NCI-H2107 (cell line): ENCODE measurements at places on chromosomes 5 and 9.

DNA sequence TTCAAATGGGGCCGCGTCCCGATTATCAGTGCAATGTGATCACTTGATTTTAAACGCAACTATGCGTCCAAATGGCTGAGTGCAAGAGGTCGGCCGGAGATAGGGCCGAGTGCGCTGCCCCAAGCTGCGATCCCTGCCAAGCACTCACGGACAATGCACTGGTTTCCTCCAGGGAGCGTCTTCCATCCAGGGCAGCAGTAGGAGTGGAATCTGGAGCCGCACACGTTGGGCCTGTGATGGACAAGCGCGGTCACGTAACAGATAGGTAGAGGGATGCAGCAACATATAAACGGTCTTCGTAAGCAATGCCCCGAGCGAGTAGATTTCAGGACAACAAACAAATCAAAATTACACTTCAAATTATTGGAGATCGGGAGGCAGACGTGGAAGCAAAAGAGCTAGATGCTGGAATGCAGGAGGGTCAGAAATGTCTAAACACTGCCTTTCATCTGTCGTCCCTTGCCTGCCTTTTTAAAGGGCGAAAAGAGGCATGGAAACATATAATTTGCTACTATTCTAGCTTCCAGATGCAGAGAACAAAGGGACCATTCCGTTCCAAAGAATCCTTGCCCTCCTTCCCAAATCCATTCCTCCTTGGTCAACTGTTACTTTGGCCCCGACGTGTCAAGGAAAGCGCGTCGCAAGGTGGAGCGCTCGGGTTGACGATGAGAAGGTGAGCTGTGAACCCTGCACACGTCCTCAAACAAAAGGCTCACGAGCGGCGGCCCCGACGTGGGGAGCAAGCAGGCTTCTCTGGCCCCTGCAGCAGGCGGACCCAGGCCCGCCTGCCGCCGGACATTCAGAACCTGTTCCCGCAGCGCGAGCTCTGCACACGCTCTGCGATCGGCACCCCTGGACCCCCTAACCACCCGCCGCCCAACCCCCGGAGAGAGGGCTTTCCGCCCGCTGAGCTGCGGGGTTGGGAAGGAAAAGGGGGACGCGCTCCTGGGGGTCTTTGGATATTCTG, 1.5 kb downstream of the FBN2 start:
- DNase-seq, result no peak

GRCh38 chr5:71693828-71694427, 25.1 kb upstream of the CARTPT start:
- DNase-seq, result no peak

- no peak for DNase-seq
These were observed 1.0 kb upstream of the TRIM7 start for GRCh38 chr5:181205761-181206649.

DNA sequence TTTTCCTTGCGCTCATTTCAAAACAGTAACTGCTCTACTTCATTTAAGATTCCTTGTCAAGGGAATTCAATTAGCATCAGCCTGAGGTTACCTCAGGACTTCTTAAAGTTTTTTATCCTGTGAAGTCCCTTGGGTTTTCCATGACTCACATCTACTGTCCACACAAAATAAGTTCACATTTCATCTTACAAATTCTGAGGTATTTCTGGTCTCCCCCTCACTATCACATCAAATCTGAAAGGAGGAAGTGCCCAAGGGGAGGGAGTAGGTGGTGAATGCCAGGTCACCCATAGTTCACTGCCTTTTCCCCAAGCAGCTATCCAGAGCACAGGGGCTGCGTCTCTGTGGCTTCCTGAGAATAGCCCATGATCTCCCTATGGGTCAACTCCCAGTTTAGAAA, 227.1 kb upstream of the NREP start:
- no peak for DNase-seq

- no peak for DNase-seq
These were observed 11.1 kb upstream of the CDC42SE2 start for GRCh38 chr5:131252824-131253171.

- DNase-seq, result no peak
These were observed 31.6 kb upstream of the RFK start for GRCh38 chr9:76425677-76426453.

DNA sequence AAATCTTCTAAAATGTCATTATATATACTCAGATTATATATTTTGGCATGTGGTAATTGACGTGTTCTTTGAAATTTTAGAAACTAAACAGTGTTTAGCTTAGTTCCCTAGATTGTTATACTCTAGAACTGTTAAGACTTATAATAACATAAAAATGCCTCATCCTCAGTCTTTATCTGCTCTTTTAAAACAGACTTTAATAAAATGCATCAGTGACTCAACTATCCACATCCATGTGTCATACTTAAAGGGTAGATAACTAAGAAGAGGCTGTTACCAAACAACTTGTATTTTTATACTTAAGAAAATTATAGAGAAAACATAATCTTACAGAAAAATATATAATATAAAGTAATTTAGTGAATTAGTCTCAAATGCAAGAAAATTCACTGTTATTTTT, 15.2 kb downstream of the NFIL3 start:
- DNase-seq, result no peak

DNA sequence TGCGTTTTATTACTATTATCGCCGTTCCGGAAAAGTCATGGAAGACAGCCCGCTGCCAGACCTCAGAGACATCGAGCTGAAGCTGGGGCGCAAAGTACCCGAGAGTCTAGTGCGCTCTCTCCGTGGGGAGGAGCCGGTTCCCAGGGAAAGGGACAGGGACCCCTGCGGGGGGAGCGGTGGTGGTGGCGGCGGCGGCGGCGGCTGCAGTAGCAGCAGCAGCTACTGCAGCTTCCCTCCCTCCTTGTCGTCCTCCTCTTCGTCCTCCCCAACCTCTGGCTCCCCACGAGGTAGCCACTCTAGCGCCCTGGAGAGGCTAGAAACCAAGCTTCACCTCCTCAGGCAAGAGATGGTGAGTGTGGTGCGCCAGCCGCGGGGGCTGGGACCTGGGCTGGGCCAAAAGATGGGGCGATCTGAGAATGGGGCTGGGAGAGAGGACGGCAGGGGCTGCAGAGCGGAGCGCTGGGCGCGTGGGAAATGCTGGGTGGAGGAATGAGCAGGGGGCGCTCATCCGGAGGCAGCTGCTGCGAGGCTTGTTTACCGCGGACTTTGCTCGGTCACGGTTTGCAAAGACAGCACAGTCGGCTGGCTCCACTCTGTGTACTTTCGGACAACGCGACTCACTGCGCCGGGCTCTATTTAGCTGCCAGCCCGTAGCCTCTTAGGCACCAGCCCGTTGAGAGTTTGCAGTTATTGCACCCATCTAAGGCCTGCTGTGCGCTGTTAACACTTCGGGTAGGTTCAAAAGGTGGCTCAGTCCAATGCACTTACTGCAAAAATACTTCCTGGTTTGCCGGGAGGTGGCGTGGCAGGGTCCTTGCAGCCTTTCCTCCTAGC, 1.1 kb downstream of the LURAP1L start:
- DNase-seq, result peak; percentile 13

DNA sequence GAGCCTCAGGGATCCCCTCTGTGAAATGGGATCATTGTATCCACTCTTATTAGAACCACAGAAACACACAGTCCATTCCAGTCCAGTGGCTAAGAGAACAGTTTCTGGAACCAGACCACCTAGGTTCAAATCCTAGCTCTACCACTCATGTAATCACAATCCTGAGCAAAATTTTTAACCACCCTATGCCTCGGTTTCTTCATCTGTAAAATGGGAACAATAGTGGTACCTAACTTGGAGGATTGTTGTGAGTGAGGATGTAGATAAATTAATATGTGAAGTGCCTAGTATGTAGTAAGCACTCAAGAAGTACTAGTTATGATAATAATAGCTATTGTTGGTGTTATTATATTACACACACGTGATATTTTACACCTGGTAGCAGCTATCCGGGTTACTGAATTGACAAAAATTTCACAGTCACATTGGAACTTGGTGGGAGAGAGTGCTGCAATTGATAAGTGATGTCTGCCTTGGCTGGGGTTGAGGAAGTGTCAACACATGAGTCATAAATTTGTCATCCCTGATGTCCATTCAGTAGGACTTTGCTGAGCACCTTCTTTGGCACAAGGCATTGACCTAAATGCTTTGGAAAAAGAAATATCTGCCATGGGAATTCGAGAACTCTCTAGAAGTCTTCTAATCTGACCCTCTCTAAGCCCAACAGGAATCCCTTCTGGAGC, 68.4 kb downstream of the COL27A1 start:
- DNase-seq, result no peak

- no peak for DNase-seq
These were observed 320.3 kb downstream of the ACTL7B start for GRCh38 chr9:108535526-108535925.

- DNase-seq, result no peak
These were observed 523.1 kb downstream of the EFNA5 start for GRCh38 chr5:107147589-107147988.

- no peak for DNase-seq
These were observed 209.6 kb upstream of the CDH10 start for GRCh38 chr5:24854350-24854749.

- DNase-seq, result no peak
These were observed 10.9 kb upstream of the PHYHD1 start for GRCh38 chr9:128909859-128910258.

DNA sequence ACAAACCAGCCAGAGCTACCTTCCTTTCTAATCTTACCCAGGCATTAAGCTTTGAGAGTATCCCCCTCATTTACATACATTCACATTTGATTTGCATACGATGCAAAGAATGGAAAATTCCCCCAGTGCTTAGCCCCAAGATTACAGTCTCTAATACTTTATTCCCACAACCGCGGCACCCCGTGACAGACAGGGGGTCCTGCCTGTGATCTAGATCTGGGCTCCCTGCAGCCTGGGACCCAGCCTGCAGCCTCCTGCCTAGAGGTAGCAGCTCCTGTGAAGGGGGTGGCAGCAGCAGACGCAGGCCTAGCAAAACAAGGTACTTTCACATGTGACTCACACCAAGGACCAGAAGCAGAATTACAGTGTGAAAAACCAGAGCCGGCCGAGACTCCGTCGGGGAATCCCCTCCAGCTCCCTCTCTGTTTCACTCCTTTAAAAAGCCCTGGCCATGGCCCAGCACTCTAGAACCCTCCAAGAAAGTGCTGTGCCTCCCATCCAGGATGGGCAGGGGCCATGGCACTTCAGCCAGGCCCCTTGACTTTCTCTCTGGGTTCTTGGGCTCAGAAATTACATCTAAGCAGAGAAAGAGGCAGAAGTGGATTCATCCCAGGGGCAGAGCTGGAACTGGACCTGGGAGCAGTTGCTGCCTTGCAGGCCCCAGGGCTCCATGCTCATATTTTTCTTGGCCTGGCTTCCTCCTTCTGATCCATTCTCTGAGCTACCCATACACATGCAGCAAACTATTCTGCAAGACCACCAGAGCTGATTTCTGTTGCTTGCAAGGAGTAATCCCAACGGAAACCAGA, 14.0 kb upstream of the TCF7 start:
- no peak for DNase-seq

- no peak for DNase-seq
These were observed 19.2 kb upstream of the F2RL1 start for GRCh38 chr5:76799588-76799987.

DNA sequence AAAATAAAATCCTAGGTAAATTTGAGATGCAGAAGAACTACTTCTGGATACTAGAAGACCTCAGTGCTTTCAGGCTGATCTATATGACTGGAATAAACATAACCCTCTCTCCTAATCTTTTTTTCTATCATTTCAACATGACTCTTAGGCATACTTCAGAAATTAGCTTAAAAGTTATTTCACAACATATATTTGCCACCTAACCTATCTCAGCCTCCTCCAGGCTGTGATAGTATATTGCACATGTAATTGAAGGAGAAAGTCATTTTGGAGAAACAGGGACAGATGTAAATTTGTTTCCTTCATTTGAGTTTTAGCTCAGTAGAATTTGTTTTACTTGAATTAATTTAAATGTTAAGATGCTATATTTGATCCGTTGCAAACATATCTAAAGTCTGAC, 1932.3 kb upstream of the CDH6 start:
- no peak for DNase-seq

- no peak for DNase-seq
These were observed 33.2 kb downstream of the YTHDC2 start for GRCh38 chr5:113546703-113547183.

DNA sequence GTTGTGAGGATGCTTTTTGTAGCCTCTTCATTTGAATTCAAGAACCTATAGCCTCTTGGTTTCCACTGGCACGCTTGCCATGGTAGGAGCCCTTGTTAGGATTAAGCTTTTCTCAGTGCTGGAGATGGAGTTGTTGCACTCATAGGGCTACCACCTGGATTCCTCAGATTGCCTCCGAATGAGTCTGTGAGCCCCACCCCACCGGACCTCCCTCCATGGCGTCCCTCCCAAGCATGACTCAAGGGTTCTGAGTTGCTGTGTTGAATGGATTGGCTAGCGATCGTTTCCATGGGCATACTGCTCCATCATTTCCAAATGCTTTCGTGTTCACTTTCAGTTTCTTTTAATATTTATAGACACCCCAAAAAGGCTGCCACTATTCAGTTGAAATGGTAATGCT, 69.9 kb downstream of the DAPK1 start:
- no peak for DNase-seq

- no peak for DNase-seq
These were observed 59.5 kb upstream of the TARS1 start for GRCh38 chr5:33381243-33381642.

- no peak for DNase-seq
These were observed 36.6 kb upstream of the SPTLC1 start for GRCh38 chr9:92151691-92152393.

- DNase-seq, result no peak
These were observed 103.5 kb downstream of the MVB12B start for GRCh38 chr9:126430124-126430523.

DNA sequence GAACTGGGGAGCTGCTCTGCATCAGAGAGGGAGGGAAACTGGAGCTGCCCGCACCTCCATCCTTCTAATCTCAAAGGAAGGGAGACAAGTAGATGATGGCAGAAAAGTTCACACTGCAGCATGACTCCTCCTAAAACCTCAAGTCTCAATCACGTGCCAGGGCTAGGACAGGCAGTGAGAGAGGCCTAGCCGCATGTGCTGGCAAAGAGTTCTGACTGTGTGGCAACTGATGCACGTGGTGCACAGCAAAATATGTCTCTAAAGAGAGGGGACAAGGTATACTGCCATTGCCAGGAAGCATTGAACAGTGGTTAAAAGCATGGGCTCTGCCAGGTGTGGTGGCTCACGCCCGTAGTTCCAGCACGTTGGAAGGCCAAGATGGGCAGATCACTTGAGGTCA, 38.1 kb downstream of the FBXO10 start:
- no peak for DNase-seq

DNA sequence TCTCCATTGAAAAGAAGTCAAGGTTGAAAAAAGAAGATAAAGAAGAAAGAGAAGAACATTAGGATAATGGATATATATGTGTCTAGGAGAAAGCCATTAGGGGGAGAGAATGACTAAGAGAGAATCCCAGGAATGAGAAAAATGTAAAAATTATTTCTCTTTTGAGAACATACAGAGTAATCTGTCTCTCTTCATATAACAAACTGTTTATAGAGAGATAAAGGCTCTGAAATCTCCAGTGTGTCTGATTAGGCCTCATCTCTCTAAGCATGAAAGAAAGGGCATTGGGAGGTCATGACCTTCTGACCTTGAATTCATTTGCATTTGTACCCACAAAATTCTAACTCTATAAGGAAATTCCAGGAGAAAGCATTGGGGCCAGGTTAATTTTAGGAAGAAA, 3.5 kb upstream of the MPDZ start:
- no peak for DNase-seq
